ENCODE measurements at places on chromosomes 3 and 15.
A peak's percentile ranks its signal among the peaks of the same experiment; 100 is the strongest.

GRCh38 chr3:4950351-4950784, 28.9 kb upstream of the BHLHE40 start:
- DNase-seq, result no peak

GRCh38 chr3:188220988-188221818, 67.2 kb downstream of the LPP start:
- peak; percentile 76 for DNase-seq

DNA sequence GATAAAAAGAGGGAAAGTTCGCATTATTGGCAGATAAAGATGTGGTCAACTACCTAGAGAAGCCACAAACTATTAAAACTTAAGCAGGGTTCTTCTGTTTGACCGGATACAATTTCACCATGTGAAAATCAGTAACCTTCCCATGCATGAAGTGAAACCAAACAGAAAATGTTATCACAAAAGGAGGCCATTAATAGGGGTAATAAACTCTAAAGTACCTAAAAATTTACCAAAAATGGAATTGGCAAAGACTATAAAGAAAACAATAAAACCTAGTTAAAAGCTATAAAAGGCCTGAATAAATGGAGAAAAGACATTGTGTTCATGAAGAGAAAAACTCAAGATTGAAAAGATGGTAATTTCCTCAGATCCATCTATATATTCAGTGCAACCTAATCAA, 83.4 kb downstream of the FEZF2 start:
- DNase-seq, result no peak

- DNase-seq, result peak; percentile 56
These were observed 6.3 kb downstream of the TBL1XR1 start for GRCh38 chr3:177190756-177191681.

DNA sequence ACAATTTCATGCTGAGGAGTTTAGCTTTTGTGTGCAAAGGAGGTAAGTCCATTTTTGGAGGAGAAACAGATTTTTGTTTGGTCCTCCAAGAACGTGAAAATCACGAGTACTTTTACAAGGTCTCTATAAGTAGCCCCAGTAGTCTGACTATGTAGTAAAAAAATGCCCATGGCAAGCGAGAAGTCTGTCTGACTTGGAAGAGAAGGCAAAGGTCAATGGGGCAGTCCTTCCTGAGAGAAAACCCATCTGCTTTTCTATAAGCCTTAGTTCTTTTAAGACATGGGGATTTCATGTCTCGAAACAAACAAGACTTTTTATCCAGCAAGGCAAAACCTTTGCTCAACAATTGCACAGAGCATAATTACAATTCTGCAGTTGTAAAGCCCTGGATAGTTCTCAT, 183.2 kb downstream of the GAP43 start:
- peak; percentile 24 for DNase-seq

DNA sequence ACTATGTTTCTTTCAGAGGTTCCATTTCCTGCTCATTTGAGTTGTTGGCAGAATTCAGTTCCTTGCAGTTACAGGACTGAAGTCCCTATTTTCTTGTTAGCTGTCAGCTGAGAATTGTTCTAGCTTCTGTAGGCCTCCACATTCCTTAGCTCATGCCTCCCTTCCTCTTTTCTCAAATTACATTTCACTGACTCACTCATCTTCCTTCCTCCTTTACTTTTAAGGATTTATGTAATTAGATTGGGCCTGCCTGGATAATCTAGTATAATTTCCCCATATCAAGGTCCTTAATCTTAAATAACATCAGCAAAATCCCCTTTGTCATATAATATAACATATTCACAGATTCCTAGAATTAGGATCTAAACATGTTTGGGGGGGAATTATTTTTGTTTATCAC, 40.6 kb upstream of the RBMS3 start:
- peak; percentile 15 for DNase-seq

GRCh38 chr3:2283818-2284217, 185.2 kb downstream of the CNTN4 start:
- no peak for DNase-seq

DNA sequence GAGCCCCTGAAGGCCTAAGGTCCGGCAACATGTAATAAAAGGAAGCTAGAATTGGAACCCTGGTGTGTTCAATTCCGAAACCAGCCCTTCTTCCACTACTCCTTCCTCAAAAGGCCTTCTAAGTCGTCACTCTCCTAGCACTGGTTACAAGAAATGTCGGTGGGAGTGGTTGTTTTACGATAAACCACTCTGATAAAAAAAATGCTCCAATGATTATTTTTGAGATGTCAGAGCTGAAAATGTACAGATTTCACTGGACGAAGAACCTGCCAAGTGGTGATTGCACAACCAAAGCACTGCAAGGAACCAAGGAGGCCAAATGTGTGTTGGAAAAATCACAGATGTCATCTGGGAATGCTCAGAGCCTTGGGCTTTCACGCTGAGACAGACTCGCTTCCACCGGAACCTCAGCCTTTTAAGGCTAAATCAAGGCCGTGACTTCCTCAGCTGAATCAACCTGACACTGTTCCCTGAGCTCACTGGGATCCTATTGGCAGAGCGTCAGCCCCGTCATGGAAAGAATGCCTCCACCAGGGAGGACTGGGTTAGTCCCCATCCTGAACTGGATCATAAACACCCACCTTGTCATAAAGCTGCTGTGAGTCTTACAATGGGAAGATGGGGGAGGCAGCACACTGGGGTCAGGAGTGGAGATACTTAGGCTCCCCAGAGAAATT, 108.1 kb upstream of the THBS1 start:
- DNase-seq, result peak; percentile 99

DNA sequence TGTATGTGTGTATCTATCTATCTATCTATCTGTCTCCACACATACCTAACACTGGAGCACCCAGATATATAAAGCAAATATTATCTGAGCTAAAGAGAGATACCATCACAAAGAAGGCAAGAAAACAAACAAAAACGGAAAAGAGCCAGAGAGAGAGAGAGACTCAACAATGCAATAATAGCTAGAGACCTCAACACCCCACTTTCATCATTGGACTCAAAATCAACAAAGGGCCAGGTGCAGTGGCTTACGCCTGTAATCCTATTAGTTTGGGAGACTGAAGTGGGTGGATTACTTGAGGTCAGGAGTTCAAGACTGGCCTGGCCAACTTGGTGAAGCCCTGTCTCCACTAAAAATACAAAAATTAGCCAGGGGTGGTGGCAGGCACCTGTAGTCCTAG, 23.4 kb downstream of the NCBP2 start:
- no peak for DNase-seq

- peak; percentile 14 for DNase-seq
These were observed at the start of gene RASGRP1 for GRCh38 chr15:38564557-38565286. Gene RASGRP1 (minus strand): TSS chr15:38564814. CDS start chr15:38564628, 186 bp downstream.

- no peak for DNase-seq
These were observed 69.8 kb downstream of the HES1 start for GRCh38 chr3:194205675-194206133.

DNA sequence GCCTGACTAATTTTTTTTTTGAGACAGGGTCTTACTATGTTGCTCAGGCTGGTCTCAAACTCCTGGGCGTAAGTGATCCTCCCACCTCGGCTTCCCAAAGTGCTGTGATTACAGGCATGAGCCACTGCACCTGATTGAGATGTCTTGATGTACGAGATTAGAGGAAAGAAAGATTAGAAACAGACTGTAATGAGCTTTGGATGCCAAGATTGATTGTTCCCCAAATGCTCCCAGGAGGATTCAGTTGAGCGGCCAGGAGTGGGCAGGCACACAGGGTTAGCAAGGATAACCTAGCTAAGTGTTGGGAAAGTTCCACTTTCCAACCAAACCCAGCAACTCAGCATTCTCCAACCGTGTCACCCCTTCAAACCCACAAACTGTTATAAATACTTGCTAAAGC, 63.7 kb downstream of the SRGAP3 start:
- no peak for DNase-seq

GRCh38 chr3:112699436-112699978, 58.6 kb upstream of the CCDC80 start:
- DNase-seq, result peak; percentile 14

GRCh38 chr3:65412588-65412987, 626.1 kb downstream of the MAGI1 start:
- DNase-seq, result no peak

DNA sequence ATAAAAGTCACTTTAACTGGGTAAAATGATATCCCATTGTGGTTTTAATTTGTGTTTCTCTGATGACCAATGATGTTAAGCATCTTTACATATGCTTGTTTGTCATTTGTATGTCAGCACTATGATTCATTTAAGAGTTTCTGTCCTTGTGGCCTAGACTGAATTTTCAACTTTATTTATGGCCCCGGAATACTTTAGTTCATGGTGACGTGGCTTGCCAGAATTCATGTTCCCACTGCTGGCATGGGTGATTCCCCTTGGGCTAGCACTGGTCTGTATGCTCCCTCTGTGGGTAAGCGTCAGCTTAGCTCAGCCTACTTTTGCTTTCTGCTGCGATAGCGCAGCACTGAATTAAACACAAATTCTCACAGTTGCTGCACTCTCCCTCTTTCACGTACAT, 436.3 kb upstream of the SGO1 start:
- peak; percentile 74 for DNase-seq

GRCh38 chr15:47769166-47769565, 51.9 kb downstream of the SEMA6D start:
- DNase-seq, result no peak

DNA sequence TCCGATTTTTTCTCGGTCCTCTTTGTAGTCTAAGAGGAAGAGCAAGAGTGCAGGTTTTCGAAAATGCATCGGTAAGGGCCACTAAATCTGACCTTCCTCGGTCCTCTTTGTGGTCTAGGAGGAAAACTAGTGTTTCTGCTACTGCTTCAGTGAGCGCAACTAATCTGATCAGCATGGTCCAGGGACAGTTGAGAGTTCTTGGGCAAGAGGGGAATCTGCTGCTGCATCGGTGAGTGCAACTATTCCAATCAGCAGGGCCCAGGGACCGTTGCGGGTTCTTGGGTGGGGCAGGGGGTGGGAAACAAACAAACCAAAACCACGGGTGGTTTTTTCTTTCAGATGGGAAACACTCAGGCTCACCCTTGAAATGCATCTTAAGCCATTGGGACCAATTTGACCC, 10.5 kb upstream of the OSBPL11 start:
- no peak for DNase-seq

- DNase-seq, result peak; percentile 96
These were observed at the start of gene NFKBIZ for GRCh38 chr3:101848754-101849713. Gene NFKBIZ (plus strand): TSS chr3:101849514. CDS start chr3:101849629, 115 bp downstream.

DNA sequence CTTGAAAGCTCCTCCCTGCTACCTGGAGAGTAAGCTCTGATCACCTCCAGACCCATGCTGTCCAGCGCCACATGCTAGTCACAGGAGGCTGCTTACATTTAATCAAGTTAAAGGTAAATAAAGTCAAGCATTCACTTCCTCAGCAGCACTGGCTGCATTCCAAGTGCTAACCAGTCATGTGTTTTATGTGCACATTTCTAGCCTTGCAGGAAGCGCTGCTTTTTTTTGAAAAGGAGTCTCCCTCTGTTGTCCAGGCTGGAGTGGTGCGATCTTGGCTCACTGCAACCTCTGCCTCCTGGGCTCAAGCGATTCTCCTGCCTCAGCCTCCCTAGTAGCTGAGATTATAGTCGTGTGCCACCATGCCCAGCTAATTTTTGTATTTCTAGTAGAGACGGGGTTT, 279.2 kb downstream of the GABRG3 start:
- no peak for DNase-seq

DNA sequence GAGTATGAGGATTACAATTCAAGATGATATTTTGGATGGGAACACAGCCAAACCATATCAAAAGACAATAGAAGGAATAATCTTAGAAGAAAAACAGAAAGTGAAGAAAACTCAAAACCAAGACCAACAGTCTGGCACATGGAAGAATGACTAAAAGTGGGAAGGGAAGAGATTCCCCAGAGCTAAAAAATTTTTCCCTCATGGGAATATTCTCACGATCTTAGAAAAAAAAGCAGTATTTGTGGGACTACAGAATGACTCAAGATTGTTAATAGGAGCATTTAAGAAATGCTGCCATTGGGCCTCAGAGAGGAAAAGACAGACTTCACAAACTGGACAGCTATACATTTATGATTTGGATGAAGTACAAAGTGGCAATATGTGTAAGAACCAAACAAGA, 18.3 kb downstream of the OSTN start:
- no peak for DNase-seq

DNA sequence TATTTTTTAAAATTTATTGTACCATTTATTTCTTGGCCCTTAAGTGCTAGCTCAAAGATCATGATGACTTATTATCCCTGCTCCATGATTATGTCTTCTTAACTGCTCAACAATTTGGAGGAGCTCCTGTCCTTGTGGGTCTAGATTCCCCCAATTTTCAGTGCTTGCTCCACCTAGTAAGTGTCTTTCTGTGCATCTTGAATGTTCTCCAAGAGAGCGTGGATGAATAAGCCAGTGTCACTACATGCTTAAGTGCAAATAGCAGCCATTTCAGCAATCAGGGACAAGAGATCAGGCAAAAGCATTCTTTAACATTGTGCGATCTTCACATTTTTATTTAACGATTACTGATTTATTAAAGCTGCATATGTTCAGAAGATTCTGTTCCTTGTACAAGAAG, 99.4 kb downstream of the ALCAM start:
- no peak for DNase-seq
